ENCODE measurements at places on chromosomes 1 and 21. TPM values are rescaled to one million over a fixed set of nuclear protein-coding genes. Genes with fewer than 3 reads are reported as not detected.

GRCh38 chr21:23936224-23936623 is 1671.1 kb downstream of the MRPL39 start:
- DNase-seq = peak; percentile 16

Gene TSPAN1
- not detected for total RNA-seq

- no peak for DNase-seq
Observed at GRCh38 chr1:201597551-201598230, 58.8 kb downstream of the NAV1 start.

GRCh38 chr21:25025596-25025995 is 581.7 kb downstream of the MRPL39 start:
- no peak for DNase-seq

Gene SLC2A5
- total RNA-seq = 0.64 TPM

Gene KCND3
- total RNA-seq = 0.07 TPM

DNA sequence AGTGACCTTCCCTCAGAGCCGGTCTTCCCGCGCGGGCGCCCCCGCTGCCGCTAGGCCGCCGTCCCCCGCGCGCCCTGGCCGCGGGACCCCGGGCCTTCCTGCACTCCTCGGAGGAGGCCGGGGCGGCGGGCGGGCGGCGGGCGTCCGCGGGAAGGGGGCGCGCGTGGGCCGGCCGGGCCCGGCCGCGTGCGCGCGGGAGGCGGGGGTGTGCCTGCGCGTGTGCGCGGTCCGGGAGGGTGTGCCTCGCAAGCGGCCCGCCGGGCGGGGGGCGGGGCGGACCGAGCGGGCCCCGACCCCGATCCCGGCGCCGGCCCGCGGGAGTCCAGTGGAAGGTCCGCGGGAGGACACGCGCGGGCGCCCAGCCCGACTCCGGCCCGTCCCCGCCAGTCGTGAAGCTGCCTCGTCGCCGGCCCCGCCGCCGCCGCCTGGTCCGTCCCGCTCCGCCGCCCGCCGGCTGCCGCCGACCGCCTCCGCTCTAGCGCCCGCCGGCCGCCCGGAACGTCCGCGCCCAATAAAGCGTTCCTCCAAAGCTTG is 438 bp downstream of the MRPS6 start:
- peak; percentile 45 for DNase-seq

DNA sequence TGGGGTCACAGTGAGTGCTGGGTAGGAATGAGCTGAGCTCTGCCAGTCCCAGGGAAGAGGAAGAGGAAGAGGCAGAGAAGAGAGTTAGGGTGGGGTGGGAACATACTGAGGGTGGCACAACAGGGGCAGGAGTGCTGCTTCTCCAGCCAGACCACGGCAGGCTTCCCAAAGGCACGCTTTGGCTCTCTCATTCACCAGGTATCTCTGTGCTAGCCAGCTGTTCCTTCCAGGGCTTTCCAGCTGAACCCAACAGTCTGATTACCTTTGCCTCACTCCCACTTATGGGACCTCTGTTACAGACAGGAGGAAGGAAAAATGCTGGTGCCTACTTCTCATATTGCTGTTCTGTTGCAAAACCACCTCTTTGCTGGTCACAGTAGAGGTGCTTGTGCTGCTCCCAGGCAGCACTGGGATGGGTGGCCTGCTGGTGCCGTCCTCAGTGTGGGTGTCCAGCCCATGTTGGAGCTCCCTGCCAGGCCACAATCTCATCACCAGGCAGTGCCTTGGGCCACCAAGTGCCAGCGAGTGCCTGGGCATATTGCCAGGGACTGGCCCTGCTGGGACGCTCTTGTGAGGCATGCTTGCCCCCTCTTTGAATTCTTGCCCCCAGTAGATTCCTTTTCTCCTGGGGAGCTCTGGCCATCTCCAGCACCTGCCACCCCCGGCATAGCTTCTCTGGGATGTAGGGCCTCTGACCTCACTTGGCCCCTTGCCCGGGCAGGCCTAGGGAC is 2.1 kb downstream of the ADORA1 start:
- DNase-seq = no peak

GRCh38 chr1:150749720-150750311 is 15.8 kb downstream of the CTSS start:
- no peak for DNase-seq

GRCh38 chr1:155029513-155030242 is 3.9 kb downstream of the DCST2 start:
- no peak for DNase-seq

Gene ATF3
- 53.7 TPM for total RNA-seq

Gene SPRR2F
- total RNA-seq = not detected

All from CD4-positive, CD25-positive, alpha-beta regulatory T cell (primary cell).